ENCODE measurements at places on chromosomes 2 and 18. TPM values are rescaled to one million over a fixed set of nuclear protein-coding genes. Genes with fewer than 3 reads are reported as not detected.

CAVIN2 gene
- total RNA-seq: 1.2 TPM

TM4SF20 gene
- total RNA-seq: not detected

ASB1 gene
- total RNA-seq: 47.7 TPM

IL18RAP gene
- not detected for total RNA-seq

FMNL2 gene
- total RNA-seq: 35.4 TPM

FABP1 gene
- total RNA-seq: not detected

KCNK3 gene
- 0.44 TPM for total RNA-seq

CRYGC gene
- not detected for total RNA-seq

NEU4 gene
- total RNA-seq: not detected

C2orf66 gene
- total RNA-seq: 0.12 TPM

TMEM198 gene
- total RNA-seq: 0.77 TPM

ECEL1 gene
- total RNA-seq: not detected

ATP6V1B1 gene
- total RNA-seq: 0.62 TPM

TFPI gene
- total RNA-seq: 66.9 TPM

PLGLB1 gene
- 0.22 TPM for total RNA-seq

GKN1 gene
- total RNA-seq: not detected

NDC80 gene
- total RNA-seq: 17.2 TPM

TBR1 gene
- total RNA-seq: not detected

NBAS gene
- total RNA-seq: 147 TPM

C1QL2 gene
- not detected for total RNA-seq

PMAIP1 gene
- 67.4 TPM for total RNA-seq

FNDC4 gene
- total RNA-seq: 15.6 TPM

ZBTB14 gene
- total RNA-seq: 13.0 TPM

TXNDC2 gene
- 0.22 TPM for total RNA-seq

PLGLB2 gene
- 2.1 TPM for total RNA-seq

ZSCAN30 gene
- 26.0 TPM for total RNA-seq

DPP10 gene
- total RNA-seq: not detected

RIT2 gene
- not detected for total RNA-seq

CXCR4 gene
- 0.11 TPM for total RNA-seq

ASTL gene
- not detected for total RNA-seq

TOGARAM2 gene
- total RNA-seq: 0.11 TPM

CTNNA2 gene
- total RNA-seq: not detected

AMER3 gene
- not detected for total RNA-seq

HMSD gene
- total RNA-seq: 0.25 TPM

ZFP36L2 gene
- total RNA-seq: 7.1 TPM

SERPINB8 gene
- 37.2 TPM for total RNA-seq

REG3G gene
- total RNA-seq: not detected

SNED1 gene
- total RNA-seq: 7.5 TPM

GDF7 gene
- total RNA-seq: 4.0 TPM

ACKR3 gene
- total RNA-seq: not detected

RNF144A gene
- 12.0 TPM for total RNA-seq

SCYGR4 gene
- not detected for total RNA-seq

GTF2A1L gene
- 0.11 TPM for total RNA-seq

RNU2-63P gene
- not detected for total RNA-seq

IL1RL1 gene
- 0.77 TPM for total RNA-seq

FER1L5 gene
- 1.6 TPM for total RNA-seq

GRP gene
- not detected for total RNA-seq

PTPRN gene
- total RNA-seq: 58.1 TPM

KCNG2 gene
- not detected for total RNA-seq

ASIC4 gene
- total RNA-seq: 0.25 TPM

KIF1A gene
- not detected for total RNA-seq

IKZF2 gene
- total RNA-seq: 7.5 TPM

GATA6 gene
- 15.2 TPM for total RNA-seq

Measured in uterine smooth muscle cell (primary cell).